ENCODE measurements at places on chromosomes 1 and 21.
A peak's percentile ranks its signal among the peaks of the same experiment; 100 is the strongest.

DNA sequence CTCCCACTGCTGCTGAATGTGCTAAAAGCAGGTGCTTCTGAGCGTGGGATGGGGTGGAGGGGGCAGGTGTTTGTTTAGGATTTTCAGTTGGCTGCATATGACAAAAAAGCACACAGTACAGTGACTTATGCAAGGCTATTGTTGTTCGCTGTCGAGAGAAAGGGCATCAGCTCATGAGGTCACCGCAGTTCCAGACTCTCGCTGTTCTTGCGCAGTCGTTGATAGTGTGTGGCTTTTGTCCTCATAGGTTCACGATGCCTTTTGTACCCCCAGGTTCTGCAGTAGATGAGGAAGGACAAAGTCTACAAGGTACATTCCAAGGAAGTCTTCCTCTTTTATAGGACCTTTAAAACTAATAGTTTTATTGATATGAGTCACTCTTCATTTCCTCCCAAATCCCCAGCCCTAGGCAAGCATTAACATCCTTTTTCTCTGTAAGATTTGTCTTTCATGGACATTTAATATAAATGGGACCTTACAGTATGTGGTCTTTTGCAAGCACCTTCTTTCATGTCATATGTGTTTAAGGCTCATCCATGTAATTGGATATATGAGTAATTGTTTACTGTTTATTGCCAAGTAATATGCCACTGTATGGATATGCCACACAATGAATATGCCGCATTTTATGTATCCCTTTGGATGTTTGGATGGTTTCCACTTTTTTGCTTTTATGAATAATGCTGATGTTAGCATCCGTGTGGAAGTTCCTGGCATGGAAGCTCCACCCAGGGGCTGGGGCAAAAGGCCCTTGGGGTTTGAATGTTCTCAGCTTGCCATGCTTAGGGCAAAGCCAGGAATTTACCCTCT is 14.5 kb upstream of the NLRP3 start:
- peak; percentile 80 for DNase-seq

GRCh38 chr21:35743571-35743970 is 316.8 kb downstream of the SETD4 start:
- no peak for DNase-seq

- peak; percentile 83 for DNase-seq
Measured at GRCh38 chr1:151196292-151196800, 2.0 kb upstream of the PIP5K1A start.

GRCh38 chr1:245549996-245550719 is 395.4 kb downstream of the KIF26B start:
- DNase-seq, result no peak

DNA sequence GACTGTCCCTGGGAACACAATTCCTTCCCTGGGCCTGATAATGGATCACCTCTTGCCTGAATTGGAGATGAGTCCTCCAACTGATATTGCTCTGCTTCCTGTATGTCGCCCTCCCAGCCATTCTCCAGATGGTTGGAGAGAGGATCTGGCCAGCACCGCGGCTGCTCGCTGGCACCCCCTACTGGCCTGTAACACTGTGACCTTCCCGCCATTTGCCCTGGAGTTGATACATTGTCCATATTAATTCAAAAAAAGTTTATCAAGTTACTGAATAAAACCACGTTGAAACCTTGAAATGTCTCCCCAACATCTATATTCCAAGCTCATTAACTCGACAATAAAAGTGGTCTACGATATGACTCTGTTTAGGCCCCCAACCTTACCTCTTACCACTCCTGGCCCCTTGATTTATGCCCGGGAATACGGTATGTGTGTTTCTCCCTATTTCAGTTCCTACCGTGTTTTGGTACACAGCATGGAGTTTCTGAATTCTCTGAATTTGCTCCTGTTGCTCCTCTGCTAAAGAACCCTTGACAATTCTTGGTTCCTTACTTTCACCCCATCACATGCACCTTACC is 241.8 kb upstream of the KIAA0040 start:
- no peak for DNase-seq

GRCh38 chr1:234276151-234276788 is 97.0 kb upstream of the COA6 start:
- DNase-seq, result no peak

DNA sequence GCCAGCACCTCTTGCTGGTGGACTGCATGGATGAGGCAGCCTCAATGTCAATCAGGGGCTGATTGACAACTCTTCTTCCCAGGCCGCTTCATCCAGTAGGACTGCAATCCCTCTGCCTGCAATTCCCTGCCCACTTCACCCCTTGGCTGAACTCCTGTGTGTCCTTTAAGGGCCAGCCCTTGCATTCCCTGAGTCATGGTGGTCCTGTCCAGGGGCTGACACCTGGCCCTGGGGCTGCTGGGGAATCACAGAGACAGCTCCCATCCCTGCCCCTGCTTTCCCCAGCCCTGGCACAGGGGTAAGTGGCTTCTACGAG is 4.6 kb upstream of the EPS8L3 start:
- no peak for DNase-seq

- no peak for DNase-seq
Measured at GRCh38 chr1:177909416-177909815, 60.4 kb downstream of the SEC16B start.

DNA sequence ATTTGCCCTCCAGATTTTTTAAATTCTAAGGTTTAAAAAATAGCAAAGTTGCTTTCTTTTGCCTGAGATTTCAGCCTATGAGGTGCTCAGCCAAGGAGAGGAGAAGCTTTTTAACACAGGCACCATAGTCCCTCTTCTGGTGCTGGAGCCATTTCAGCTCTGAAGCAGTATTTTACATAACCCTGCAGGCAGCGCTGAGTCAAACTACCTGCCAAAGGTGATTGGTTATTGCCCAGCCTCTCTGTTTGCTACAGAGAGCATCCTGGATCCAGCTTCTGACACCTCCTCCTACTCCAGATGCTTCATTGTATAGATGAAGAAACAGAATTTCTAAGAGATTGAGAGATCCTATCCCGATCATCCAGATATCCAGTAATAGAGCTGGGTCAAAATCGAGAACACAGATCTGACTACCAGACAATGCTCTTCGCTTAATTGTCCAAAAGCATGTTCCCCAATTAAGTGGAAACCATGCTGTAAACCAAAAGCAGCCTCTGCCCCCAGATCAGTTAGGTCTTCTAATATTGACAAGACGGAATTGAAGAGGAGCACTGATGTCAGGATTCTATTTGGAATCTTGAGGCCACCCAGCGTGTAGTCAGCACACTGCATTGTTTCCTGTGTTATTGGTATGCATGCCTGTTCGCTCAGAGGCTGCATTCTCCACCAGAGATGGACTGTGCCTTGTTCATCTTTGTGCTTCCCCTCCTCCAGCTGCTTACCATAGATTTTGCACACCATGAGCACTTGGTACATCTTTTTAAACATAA is 22.1 kb downstream of the RGS8 start:
- DNase-seq, result no peak

GRCh38 chr1:226001963-226002666 is 3.0 kb upstream of the SDE2 start:
- DNase-seq, result peak; percentile 89

DNA sequence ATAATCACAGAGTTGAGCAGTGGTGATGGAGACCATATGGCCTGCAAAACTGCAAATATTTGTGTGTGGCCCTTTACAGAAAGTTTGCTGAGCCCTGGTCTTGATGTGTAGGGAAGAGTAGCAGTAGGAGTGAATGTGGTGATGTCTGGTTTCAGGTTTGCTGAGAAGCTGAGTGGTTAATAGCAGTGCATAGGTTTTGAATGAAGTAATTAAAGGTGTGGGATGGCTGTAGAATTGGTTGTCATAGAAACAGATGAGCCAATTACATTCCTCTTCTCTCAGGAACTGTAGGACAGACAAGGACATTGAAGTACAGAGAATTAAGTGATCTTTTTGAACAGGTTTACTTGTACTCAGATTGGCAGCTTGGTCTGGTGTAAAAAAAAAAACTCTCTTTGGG is 37.4 kb downstream of the PRDM2 start:
- DNase-seq, result no peak

DNA sequence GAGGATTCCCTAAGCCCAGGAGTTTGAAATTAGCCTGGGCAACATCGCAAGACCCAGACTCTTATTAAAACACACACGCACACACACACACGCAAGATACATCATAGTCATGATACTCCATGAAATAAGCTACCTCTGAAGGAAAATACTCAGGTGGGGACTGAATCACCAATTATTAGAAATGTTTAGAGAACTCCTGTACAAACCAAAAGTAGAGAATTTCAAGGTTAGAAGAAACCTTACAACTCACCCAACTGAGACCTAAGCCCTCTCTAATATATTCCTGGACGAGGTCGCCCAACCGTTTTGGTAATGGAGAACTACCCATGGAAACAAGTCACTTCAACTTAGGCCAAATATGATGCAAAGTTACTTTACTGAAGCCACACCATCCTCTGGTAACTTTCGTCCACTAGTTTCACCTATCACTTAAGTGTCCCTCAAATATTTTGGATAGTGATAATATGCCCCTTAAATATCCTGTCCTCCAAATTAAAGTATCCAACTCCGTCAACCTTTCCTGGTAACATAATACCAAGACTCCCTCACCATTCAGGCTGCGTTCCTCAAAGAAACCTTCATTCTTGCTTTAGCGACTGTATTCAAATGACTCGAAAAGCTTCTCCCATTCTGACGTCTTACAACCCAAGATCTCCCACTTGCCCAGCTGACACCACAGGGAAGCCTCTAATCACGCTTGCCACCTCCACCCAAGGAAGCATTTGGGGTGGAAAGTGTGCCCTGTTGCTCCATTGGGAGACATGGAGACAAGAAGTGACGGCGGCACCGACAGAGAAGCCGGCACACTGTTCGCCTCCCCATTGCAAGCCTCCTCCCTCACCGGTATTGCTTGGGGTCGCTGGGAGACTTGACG is 856 bp downstream of the NRDC start:
- peak; percentile 52 for DNase-seq

- DNase-seq, result no peak
Measured at GRCh38 chr1:100502052-100502792, 35.7 kb upstream of the GPR88 start.

DNA sequence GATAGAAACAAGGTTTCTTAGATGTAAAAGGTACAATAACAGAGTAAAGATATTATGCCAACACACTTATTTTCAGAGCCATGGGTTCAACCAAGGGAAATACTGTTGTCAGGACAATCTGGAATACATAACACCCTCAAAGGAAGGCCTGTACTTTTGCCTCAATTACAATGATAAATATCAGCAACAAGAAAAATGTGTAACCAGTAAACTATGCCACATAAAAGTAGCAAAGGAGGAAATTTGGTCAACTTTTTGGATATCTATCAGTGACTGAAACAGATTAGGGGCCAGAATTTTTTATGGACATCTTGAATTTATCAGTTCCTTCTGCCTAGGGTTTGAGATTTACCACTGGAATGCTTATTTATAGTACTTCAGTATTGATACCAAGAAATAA is 24.6 kb upstream of the RAP1GAP start:
- DNase-seq, result no peak

GRCh38 chr1:173195596-173196088 is 11.5 kb downstream of the TNFSF4 start:
- DNase-seq, result no peak

- DNase-seq, result peak; percentile 42
Measured at GRCh38 chr1:180057883-180058396, 96.7 kb upstream of the QSOX1 start.

- no peak for DNase-seq
Measured at GRCh38 chr1:18803151-18803791, 56.2 kb downstream of the TAS1R2 start.

DNA sequence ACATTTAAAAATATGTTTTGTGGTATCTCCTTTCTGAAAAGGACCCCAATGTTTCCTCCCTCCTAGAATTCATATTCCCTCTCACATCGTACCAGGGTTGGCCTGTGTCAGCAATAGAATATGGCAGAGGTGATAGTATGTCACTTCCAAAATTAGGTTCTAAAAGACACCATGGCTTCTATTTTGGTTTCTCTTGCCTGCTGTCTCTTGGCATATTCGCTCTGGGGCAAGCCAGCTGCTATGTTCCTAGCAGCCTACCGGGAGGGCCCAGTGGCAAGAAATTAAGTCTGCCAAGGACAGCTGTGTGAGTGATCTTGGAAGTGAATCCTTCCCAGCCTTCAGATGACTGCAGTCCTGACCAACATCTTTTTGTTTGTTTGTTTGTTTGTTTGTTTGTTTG is 92.9 kb upstream of the PPM1J start:
- DNase-seq, result no peak

- no peak for DNase-seq
Measured at GRCh38 chr21:41581592-41582228, 73.8 kb upstream of the TMPRSS2 start.

GRCh38 chr1:203287109-203287893 is 18.0 kb upstream of the BTG2 start:
- peak; percentile 97 for DNase-seq

DNA sequence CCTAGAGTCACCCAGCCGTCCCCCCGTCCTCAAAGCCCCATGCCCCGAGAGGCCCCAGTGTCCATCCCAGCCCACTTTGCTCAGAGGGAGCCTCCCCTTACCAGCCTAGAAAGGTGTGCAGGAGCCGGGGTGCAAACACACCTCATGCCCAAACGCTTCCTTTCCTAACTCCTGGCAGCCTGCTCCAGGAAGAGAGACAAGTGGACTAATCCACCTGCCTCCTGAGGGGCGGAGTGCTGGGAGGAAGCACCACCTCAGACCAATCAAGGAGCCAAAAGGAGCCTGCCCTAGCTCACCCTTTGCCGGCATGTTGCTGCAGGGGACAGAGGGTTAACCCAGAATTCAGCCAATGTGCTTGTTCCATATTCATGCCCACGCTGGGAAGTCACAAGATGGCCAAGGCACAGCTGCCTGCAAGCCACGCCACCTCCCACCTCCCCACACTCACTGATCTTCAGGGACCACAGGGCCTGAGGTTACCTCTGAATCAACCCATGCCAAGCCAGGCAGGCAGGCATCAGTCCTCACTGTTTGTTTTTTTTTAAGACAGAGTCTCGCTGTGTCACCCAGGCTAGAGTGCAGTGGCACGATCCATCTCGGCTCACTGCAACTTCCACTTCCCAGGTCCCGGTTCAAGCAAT is 27.8 kb downstream of the PLEKHA6 start:
- DNase-seq, result no peak

- DNase-seq, result peak; percentile 71
Measured at GRCh38 chr1:89454845-89455521, 69.6 kb upstream of the LRRC8B start.

- no peak for DNase-seq
Measured at GRCh38 chr1:214727274-214727673, 124.3 kb downstream of the CENPF start.

DNA sequence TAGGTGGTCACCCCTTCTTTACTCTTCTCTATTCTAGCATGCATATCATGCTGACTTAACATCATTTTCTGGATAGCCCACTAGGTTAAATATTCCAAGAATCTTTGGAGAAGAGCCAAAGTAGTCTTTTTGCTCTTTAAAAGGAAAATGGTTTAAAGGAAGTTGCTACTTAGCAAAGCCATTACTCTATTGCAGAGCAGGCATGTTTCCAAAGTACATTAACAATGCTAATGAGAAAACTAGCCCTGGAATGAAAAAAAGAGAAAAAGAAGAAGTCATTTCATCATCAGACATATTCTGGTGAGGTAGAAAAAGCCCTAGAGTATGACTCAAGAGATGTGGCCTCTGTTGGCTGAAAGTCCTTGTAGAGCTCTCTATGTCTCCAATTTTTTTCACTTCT is 74.0 kb downstream of the NUF2 start:
- DNase-seq, result no peak
